ENCODE measurements at places on chromosomes 11 and 22.

DNA sequence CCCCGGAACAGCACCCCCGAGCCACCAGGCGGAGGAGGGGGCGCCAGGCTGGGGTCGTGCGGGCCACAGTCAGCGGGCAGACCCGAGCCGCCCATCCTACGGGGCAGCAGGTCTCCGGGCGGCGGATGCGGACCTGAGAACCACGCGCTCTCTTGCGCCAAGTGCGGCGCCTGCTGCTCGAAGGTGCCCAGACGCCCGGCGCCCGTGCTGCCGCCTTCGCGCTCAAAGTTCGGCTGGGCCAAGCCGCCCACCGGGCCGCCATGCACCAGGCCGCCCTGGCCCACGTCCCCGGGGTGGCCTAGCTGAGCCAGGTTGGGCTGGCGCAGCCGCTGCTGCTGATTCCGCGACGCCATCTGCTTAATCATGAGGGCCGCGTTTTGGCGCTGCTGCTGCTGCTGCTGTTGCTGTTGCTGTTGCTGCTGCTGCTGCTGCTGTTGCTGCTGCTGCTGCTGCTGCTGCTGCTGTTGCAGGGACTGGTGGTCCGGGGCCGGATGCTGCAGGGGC, 3.0 kb downstream of the MN1 start:
- DNase-seq, result no peak

GRCh38 chr11:132728026-132728425, 804.3 kb downstream of the OPCML start:
- no peak for DNase-seq

GRCh38 chr22:24175160-24175808, 6.0 kb upstream of the SUSD2 start:
- DNase-seq, result peak; percentile 40

DNA sequence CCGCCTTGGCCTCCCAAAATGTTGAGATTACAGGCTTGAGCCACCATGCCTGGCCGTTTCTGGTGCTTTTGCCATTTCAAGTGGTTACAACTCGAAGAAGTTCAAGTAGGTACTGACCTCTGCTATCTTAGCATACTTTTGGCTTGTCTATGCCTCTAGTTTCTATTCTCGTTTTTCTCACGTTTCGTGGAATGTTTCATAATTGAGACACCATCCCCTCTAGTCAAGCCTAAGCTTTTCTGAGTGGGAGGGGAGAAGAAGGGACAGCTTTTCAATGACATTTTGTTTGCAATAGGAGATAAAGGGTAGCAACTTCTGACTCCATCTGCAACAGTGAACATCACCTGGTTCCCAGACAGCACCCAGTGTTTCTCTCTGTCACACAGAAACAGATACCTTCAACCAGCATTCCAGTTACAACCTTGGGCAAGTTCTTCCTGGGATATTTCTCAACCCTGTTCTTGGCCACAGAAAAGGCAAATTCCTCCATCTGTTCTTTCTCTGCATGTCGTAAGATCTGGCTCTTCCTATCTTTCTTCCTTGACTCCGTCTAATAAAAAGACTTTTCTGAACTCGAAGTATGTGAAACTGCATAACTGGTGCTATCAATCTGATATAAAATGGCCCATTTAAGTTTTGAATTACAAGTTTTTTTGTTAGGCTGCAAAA, 25.5 kb downstream of the DDI1 start:
- no peak for DNase-seq

DNA sequence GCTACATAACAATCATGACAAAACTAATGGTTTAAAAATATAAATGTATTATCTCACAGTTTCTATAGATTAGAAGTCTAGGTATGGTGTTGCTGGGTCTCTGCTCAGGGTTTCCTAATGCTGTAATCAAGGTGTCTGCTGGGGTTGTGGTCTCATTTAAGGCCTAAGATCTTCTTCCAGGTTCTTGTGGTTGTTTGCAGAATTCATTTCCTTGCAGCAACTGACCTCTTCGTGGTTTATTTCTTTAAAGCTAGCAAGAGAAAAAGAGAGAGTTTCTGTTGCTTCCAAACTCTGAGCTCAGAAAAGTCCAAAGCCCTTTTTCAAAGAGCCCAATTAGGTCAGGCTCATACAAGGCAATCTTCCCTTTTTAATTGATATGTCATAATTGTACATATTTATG, 452.7 kb upstream of the CCDC179 start:
- DNase-seq, result no peak

GRCh38 chr11:1112351-1113191, 37.9 kb downstream of the MUC2 start:
- DNase-seq, result no peak

DNA sequence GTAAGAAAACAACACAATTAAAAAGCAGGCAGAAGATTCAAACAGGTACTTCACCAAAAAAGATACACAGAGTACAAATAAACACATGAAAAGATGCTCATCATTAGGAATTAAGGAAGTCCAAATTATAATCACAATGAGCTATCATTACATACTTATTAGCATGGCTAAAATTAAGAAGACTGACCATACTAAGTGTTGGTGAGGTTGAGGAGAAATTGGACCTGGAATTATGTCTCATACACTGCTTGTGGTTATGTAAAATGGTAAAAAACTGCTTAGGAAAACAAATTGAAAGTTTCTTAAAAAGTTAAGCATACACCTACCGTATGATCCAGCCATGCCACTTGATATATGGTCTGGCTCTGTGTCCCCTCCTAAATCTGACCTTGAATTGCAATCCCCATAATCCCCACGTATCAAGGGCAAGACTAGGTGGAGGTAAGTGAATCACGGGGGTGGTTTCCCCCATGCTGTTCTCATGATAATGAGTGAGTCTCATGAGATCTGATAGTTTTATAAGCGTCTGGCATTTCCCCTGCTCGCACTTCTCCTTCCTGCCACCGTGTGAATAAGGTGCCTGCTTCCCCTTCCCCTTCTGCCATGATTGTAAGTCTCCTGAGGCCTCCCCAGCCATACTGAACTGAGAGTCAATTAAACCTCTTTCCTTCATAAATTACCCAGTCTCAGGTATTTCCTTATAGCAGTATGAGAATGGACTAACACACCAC, 4.8 kb downstream of the SAAL1 start:
- no peak for DNase-seq

All from stimulated activated CD8-positive, alpha-beta memory T cell treated with anti-CD3 and anti-CD28 coated beads, Interleukin-12 subunit alpha, Interleukin-12 subunit beta, amount 100 ng/mL, for 1 hour (primary cell).